ENCODE measurements at places on chromosomes 1 and 21.
A peak's percentile ranks its signal among the peaks of the same experiment; 100 is the strongest.

DNA sequence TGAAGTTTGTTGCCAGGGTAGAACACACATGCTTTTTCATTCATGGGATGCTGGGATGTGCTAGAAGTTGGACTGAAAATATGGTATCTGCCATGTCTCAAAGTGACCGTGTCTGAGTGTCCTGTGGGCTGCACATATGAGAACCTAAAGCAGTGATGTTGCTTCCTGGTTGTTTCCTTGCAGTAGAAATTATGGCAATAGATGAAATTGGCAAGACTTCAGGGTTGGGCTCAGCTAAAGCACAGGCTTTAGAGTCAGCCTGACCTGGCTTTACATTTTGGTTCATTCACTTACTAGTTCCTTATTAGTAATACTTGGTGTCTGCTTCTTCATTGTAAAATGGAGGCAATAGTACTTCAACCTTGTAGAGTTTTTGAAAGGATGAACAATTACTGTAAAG, 2.2 kb downstream of the LAMC2 start:
- no peak for DNase-seq

DNA sequence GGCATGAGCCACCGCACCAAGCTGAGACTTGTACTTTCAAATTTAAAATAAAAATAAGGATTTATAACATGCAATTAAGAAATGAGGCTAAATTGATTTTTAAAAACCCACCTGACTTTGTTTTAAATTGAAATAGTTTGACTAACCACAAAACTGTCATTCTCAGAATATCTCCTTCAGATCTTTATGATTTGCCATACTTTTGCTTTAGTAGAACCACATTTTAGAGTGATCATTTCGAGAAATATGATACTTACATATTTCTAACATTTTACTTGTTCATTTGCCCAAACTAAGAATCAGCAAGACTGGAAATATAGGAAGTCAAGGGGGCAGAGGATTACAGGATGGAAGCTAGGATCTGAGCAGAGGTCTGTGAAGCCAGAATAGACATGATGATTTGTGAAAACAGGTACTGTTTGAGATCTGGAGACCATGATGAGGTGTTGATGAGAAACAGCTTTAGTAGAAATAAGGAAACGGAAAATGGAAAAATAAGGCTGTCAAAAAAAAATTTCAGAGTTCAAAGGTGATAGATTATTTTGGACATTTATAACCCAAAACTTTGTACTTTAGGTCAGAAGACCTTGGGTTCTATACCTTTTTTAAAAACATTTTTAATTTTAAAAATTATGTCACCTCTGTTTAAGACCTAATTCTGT, 44.8 kb downstream of the GIPC2 start:
- DNase-seq = no peak

- DNase-seq = no peak
Observed at GRCh38 chr1:25619101-25619890, 2.7 kb downstream of the MAN1C1 start.

DNA sequence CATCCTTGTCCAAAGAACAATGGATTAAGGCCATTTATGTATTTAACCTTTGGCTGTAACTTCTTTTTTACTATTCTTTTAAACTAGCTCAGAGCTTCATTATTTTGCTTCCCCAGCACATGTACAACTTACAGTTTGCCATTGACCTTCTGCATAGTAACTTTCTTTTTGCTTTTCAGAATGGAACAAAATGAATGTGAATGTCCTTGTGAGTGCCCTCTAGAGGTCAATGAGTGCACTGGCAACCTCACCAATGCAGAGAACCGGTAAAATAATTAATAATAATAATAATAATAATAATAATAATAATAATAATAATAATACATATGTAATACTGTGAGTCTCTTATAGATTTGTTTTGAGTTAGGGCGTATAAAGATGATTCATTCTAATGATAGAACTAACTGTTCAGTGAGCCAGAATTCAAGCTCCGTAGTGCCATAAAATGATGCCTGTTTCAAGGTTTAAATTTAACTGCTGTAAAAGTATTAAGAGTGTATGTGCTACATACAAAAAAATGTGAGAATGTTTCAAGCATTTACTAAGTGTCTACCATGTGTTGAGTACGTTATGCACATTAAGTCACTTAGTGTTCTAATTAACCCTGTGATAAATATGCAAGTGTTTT, 69.0 kb upstream of the RAVER2 start:
- no peak for DNase-seq

- DNase-seq = no peak
Observed at GRCh38 chr1:48740621-48741020, 36.1 kb downstream of the BEND5 start.

GRCh38 chr1:186770421-186770820, 58.3 kb upstream of the PLA2G4A start:
- no peak for DNase-seq

- no peak for DNase-seq
Observed at GRCh38 chr1:82830690-82831380, 1030.1 kb downstream of the ADGRL2 start.

GRCh38 chr1:90946630-90947029, 75.2 kb downstream of the ZNF644 start:
- DNase-seq = no peak

DNA sequence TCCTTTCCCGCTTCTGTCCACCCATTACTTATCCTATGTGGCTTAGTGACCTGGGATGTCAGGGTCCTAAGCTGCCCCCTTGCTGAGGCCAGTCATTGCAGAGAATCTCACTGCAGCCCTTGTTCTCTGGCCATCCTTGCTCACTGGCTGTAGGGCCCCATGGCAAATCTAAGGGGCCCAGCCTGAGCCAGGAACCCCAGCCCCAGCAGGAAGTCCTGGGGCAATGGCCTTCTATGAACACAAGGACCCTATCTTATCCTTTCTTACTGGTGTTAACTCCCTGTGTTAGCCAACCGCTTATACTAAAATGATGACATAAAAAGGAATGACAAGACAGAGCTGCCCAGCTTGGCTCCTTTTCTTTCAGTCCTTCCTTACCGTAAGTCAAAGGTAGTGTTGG, 29.9 kb downstream of the DHCR24 start:
- DNase-seq = no peak

- DNase-seq = no peak
Observed at GRCh38 chr21:42864815-42865775, 14.2 kb downstream of the WDR4 start.

GRCh38 chr21:44583089-44583799, 2.8 kb upstream of the KRTAP10-5 start:
- no peak for DNase-seq

DNA sequence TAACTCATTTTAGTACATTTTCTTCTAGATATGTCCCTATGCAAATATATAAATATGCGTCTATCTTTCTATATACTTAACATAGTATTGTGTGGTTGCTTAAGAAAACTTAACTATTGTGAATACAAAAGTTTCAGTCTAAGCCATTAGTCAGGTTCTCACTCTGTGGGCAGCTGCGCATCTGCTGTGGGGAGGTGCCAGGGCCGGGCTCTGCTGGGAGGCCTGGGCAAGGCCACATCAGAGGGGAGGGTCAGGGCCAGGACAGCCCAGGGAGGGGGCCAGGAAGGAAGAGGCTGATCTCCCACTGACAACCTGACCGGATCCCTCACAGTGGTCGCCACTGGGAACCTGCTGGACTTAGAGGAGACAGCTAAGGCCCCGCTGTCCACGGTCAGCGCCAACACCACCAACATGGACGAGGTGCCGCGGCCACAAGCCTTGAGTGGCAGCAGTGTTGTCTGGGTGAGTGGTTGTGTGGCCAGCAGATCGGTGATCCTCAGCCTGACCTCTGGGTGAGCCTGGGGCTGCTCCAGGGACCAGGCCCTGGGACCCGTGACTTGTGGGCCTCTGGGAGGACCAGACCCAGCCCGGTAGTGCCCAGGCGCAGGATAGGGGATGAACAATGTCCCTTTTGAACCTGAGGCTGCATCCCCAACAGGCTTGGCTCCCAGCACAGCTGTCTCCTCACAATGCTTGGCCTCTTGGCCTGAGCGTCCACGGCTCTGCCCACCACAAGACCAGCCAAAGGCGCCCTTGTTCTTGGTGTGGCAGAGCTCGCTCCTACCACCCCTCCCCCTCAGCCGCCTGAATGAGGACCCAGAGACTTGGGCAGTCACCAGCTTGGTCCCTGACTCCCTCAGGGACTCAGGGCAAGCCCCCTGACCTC, 20.2 kb downstream of the LDLRAP1 start:
- no peak for DNase-seq

GRCh38 chr1:233673261-233673946, 59.5 kb downstream of the KCNK1 start:
- no peak for DNase-seq

DNA sequence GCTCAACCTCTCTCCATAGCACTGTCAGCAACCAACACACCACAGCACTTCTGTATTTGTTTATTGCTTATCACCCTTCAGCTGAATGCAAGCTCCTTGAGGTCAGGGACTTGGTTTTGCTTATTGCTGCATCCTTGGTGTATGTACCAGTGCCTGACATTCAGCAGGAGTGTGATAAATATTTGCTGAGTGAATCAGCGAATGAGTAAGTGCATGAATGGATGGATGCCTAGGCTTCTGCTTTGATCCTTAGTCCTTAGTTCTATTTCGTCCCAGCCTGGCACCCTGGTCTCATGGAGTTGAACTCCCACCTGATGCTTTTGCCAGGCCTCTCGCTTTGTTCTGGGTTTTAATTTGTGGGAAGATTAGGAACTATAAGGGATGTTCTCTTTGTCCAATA, 88.2 kb downstream of the ZSCAN20 start:
- DNase-seq = no peak

DNA sequence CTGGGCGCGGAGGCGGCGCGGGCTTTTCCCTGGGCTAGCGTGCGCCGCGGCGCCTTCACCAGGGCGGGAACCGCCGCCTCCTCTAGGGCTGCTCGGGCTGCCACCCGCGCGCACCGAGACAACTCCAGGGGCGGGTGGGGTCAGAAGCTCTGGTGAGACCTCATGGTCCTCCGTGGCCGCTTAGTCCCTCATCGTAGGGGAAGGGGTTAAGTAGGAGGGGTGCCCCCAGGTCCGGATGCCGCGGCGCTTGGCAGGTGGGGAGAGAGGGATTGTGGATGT, 559 bp downstream of the SERTAD4 start:
- DNase-seq = no peak

DNA sequence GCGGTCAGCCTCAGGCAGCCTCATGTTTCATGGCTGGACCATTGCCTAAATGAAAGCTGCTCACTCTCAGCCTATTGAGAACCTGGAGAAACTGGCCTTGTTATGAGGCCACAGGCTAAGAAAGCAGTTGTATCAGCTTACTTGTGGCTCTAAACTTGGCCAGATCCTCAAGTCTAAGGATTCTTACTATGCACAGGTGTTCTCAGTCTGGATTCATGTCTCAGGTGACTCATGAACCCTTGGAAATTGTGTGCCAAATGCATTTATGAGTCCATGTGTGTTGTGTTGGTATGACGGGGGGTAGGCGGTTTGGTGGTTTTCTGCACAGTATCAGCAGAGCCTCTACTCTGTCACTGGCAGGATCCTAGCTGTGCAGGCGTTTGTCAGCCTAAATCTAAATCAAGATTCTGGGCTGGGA, 90.4 kb downstream of the ROR1 start:
- no peak for DNase-seq

- peak; percentile 74 for DNase-seq
Observed at GRCh38 chr1:93701629-93702028, 20.0 kb upstream of the BCAR3 start.

GRCh38 chr1:61237147-61237546, 154.8 kb downstream of the NFIA start:
- no peak for DNase-seq

- DNase-seq = no peak
Observed at GRCh38 chr1:24507405-24507804, 4.8 kb downstream of the RCAN3 start.

DNA sequence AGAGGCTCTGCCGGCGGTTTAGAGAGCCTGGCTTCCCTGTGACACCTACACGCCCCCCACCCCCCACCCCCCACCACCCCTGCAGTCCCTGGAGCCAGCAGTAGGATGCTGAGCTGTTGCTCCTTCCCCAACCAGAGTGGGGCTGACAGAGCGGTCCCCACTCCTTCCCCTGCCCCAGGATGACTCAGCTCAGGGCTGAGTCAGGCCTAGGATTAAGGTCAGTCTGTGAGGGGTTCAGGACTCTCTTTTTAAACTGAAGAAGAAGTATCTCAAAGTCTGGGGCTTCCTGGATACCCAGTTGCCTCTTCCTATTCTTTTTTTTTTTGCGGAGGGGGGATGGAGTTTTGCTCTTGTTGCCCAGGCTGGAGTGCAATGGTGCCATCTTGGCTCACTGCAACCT, 19.1 kb downstream of the DMBX1 start:
- DNase-seq = no peak

DNA sequence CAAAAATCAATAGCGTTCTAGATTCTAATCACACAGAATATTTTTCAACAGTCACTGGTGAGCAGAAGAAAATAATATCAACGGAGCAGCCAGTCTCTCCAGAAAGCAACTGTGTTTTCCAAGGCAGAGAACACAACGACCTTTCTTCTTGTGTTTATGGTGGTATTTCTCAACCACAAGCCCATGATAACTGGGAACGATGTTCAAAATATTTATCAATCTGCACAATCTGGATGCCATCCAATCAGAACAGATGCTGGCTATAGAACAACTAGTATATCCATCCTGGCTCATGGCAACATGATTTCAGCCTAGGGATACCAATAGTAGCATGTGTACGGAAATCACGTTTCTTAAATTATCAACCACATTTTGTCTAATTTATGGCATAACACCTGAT, 162.7 kb upstream of the RUNX1 start:
- DNase-seq = no peak

GRCh38 chr1:27097484-27097917, 57.4 kb downstream of the SLC9A1 start:
- peak; percentile 87 for DNase-seq

GRCh38 chr1:104592926-104593325, 843.2 kb downstream of the AMY1C start:
- DNase-seq = no peak
